ENCODE measurements at places on chromosomes 1 and 21.

- no peaks in the 10 kb centered on the region for H3K36me3 ChIP-seq
- no peaks in the 10 kb centered on the region for H3K4me1 ChIP-seq
- H3K27me3 ChIP-seq: no peaks in the 10 kb centered on the region
- peak; percentile 55 for DNase-seq
- H3K4me3 ChIP-seq: no peak overlapping the region
Observed at GRCh38 chr1:196464480-196464941, 143.7 kb downstream of the KCNT2 start.

GRCh38 chr1:117618450-117619122 is 12.7 kb downstream of the TENT5C start:
- no peaks in the 10 kb centered on the region for H3K4me1 ChIP-seq
- H3K27ac ChIP-seq: no peak overlapping the region
- H3K36me3 ChIP-seq: no peaks in the 10 kb centered on the region
- H3K27me3 ChIP-seq: peaks cover 3% of the 10 kb centered on the region
- no peak overlapping the region for H3K4me3 ChIP-seq
- no peak for DNase-seq

GRCh38 chr1:112687785-112688496 is 13.5 kb downstream of the MOV10 start:
- H3K27ac ChIP-seq: no peak overlapping the region
- no peak for DNase-seq
- no peak overlapping the region for H3K4me3 ChIP-seq

GRCh38 chr1:6982860-6983259 is 197.6 kb downstream of the CAMTA1 start:
- no peak for DNase-seq
- H3K36me3 ChIP-seq: no peaks in the 10 kb centered on the region
- H3K27ac ChIP-seq: no peak overlapping the region

GRCh38 chr1:6594977-6595740 is 7.5 kb downstream of the KLHL21 start:
- H3K36me3 ChIP-seq: peaks cover 6% of the 10 kb centered on the region
- H3K4me1 ChIP-seq: no peaks in the 10 kb centered on the region
- H3K27ac ChIP-seq: no peak overlapping the region
- no peak for DNase-seq
- H3K27me3 ChIP-seq: no peaks in the 10 kb centered on the region
- H3K4me3 ChIP-seq: no peak overlapping the region

GRCh38 chr1:154769193-154769895 is 100.7 kb downstream of the KCNN3 start:
- peaks cover 2% of the 10 kb centered on the region for H3K4me1 ChIP-seq
- H3K36me3 ChIP-seq: no peaks in the 10 kb centered on the region
- DNase-seq: no peak

DNA sequence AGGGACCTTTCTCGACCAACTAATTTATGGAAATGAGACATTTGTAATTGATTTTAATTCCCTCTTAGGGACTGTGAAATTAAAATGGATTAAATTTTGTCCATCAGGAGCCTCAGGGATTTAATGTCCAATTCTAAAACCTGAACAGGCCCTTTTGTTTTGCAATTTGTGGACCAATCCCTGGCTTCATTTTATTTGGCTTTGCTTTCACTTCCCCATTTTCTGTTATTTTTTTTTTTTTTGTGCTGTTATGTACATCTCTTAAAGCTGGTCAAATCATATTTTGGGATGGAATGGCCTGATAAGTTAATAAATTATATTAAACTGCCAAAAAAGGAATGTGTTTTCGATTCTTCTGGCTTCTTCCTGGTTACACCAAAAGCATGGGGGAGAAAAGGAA is 28.9 kb downstream of the ZSCAN20 start:
- H3K27me3 ChIP-seq: no peaks in the 10 kb centered on the region
- H3K4me3 ChIP-seq: no peak overlapping the region
- H3K27ac ChIP-seq: no peak overlapping the region
- no peaks in the 10 kb centered on the region for H3K36me3 ChIP-seq
- DNase-seq: no peak
- no peaks in the 10 kb centered on the region for H3K4me1 ChIP-seq

DNA sequence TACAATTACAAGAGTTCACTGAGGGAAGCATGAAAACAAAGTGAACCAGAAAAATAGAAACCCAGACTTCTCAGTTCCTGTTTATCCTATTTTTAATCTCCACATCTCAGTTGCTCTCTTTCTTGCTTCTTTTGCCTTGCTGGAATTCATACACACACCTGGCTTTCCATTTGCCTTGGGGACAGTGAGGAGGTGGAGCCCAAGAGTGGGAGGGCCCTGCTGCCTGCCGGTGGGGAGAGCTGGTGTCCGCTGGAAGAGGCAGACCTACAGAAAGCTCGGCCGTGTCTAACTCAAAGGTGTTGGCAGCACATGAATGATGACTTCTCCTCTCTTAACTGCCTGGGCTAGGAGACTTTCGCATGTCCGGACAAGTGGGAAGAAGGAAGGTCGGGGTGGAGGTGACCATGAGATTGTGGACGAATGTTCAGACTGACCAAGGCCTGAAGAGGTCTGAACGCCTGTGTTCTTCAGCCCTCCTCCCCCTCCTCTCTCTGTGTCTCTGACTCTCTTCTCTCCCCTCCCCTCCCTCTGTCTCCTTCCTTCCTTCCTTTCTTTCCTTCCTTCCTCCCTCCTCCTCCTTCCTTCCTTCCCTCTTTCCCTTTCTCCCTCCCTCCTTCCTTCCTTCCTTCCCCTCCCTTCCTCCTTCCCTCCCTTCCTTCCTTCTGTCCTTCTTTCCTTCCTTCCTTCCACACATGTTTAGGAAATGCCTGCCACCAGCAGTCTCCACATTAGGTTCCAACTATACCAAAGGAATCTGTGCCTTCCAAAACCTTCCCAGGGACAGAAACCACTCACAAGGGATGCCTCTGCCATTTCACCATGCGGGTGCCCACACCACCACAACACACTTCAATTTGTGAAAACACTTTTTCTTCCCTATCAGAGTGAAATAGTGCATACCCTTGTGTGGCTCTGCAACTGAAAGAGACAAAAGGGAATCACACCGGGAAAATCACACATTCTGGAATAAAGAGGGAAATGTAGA is 157.3 kb upstream of the RUNX1 start:
- H3K4me1 ChIP-seq: peaks cover 35% of the 10 kb centered on the region
- H3K36me3 ChIP-seq: no peaks in the 10 kb centered on the region
- H3K4me3 ChIP-seq: no peak overlapping the region
- H3K27ac ChIP-seq: peak overlapping the region; percentile 53

DNA sequence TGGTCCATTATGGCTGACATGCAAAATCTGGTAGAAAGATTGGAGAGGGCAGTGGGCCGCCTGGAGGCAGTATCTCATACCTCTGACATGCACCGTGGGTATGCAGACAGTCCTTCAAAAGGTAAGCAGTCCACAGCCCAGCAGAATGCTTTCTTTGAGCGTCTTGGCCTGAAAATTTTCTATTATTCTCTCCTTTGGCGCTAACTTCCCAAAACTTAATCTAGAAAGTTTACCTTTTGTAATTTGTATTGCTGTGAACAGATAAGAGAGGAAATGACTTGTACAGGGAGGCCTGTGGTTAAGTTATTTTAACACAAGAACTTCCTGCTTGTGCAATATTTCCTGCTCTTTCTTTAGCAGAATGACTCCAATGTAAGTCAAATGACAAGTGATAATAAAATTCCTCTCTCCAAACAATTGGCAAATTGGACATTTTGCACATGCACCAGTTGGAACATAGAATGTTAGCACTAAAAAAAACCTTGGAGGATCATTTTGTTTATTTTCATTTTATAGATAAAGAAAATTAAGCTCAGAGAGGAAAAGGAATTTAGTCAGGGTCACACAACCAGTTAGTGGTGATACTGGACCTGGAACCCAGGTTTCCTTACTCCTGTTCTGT is 18.9 kb downstream of the CAP1 start:
- peak overlapping the region; percentile 26 for H3K4me3 ChIP-seq
- peaks cover 48% of the 10 kb centered on the region for H3K4me1 ChIP-seq
- H3K36me3 ChIP-seq: peaks cover 16% of the 10 kb centered on the region
- H3K27ac ChIP-seq: peak overlapping the region; percentile 64
- DNase-seq: peak; percentile 80
- no peaks in the 10 kb centered on the region for H3K27me3 ChIP-seq

DNA sequence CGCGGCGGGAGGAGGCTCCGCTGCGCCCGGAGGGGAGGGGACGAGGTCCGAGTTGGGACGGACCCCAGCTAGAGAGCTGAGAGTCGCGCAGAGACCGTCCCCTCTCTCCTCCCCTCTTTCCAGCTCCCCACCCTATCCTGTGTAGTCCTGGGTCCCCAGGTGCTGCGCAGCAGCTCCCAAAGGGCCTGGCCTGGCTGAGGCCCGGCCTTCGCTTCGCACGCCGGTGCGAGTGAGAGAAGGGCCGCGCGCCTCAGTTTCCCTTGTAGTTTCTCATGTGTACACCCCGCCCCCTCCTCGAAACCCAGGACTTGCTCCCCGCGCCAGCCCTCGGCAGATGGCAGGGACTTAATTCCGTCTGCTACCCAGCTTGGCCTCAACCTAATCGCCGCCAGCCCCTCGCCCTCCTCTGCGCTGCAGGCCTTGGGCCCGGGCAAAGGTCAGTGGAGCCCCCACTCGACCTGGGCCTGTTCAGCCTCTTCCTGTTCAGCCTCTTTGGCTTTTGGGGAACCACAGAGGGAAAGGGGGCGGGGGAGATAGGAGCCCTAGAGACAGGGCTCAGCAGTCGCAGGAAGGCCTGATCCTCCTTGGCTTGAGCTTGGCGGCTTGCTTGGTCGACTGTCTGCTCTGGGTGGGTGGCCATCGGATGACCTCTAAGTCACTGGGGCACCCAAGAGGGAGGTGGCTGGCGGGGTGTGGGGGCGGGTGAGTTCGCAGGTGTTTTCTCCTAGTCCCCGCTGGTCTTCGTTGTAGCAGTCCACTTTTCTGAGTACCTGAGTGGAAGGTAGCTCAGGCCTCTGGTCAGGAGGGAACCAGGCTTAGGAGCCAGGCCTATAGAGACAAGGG is 1.0 kb downstream of the ZNF687 start:
- peak; percentile 15 for DNase-seq
- peaks cover 9% of the 10 kb centered on the region for H3K4me1 ChIP-seq
- peak overlapping the region; percentile 64 for H3K4me3 ChIP-seq

DNA sequence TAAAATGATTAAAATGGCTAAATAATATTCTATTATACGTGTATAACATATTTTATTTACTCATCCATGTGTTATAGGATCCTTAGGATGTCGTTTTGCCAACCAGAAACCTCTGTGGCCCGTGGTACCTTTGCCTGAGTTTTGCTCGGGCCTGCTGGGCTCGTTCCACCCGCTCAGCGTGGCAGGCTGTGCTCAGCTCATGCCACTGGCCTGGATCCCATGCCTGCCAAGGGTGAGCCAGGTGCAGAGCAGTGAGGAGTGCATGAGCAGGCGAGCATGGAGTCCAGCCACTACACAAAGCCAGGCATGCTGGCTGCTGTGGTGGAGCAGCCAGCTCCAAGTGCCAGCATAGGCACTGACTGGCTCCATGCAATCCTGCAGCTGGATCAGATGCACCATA is 417.2 kb downstream of the TTLL7 start:
- H3K4me1 ChIP-seq: no peaks in the 10 kb centered on the region
- DNase-seq: no peak
- no peaks in the 10 kb centered on the region for H3K27me3 ChIP-seq

GRCh38 chr1:184504040-184504954 is 117.5 kb downstream of the C1orf21 start:
- H3K27ac ChIP-seq: no peak overlapping the region
- DNase-seq: no peak
- no peaks in the 10 kb centered on the region for H3K36me3 ChIP-seq
- H3K4me3 ChIP-seq: no peak overlapping the region
- peaks cover 14% of the 10 kb centered on the region for H3K4me1 ChIP-seq

- H3K4me3 ChIP-seq: peak overlapping the region; percentile 76
- peaks cover 17% of the 10 kb centered on the region for H3K4me1 ChIP-seq
- no peaks in the 10 kb centered on the region for H3K36me3 ChIP-seq
Observed at GRCh38 chr1:83999316-83999819, 436 bp upstream of the TTLL7 start.
